ENCODE measurements at places on chromosomes 16 and 17.

GRCh38 chr16:83315271-83315670 lies 492.5 kb upstream of the HSBP1 start:
- no peak for DNase-seq

DNA sequence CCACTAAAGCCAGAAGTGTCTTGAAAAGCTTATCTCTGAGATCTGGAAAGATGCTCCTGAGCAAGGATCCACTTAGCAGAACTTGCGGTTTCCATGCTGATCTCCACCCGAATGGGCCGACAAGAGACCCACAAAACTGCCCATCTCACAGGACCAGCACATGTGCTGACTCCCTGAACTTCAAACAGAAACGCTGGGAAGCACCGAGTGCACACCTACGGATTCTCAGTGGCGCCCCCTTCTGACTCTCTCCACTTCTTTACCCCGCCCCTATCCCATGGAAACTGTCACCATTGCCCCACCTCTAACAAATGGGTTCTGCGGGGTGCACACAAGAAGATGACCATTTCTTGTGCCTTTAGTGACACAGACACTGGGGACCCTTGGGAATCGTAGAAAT lies 21.4 kb downstream of the CDRT4 start:
- DNase-seq, result peak; percentile 79

GRCh38 chr17:1434150-1434549 lies 21.9 kb downstream of the CRK start:
- no peak for DNase-seq

GRCh38 chr16:17149904-17150483 lies 320.8 kb downstream of the XYLT1 start:
- DNase-seq, result no peak

DNA sequence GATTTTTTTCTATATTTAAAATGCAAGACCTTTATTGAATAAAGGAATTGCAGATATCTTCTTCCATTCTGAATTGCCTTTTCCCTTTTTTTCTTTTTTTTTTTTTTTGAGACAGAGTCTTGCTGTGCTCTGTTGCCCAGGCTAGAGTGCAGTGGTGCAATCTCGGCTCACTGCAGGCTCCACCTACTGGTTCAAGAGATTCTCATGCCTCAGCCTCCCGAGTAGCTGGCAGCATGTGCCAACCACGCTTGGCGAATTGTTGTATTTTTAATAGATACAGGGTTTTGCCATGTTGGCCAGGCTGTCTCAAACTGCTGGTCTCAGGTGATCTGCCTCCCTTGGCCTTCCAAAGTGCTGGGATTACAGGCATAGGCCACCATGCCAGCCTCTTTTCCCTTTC lies 151.5 kb downstream of the CEP112 start:
- peak; percentile 13 for DNase-seq

- no peak for DNase-seq
Observed at GRCh38 chr16:67212766-67213165, 13.8 kb downstream of the ELMO3 start.

DNA sequence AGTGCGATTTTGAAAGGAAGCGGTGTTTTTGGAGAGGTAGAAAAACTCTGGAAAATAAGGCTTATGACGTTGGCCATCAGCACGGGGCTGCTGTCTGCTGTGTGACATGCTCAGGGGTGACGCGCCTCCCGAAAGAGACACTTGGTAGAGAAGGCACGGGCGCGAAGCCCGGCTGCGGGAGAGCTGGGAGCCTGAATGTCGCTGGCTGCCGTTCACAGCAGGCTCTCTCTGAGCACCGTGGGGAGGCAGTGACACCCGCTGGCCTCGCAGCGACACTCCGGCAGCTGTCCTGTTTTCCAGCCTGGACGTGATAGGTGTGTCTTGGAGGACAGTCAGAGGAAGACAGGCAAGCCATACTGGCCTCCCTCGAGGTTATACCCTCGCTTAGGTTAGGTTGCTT lies 759.1 kb upstream of the RBFOX1 start:
- DNase-seq, result no peak

GRCh38 chr17:3602499-3602898 lies 6.7 kb downstream of the TRPV1 start:
- peak; percentile 56 for DNase-seq

All from WTC11 (cell line).